Cardiac septum (tissue), 1 donor: ENCODE measurements at places on chromosomes 12 and 14. TPM values are rescaled to one million over a fixed set of nuclear protein-coding genes. Genes with fewer than 3 reads are reported as not detected.

DNA sequence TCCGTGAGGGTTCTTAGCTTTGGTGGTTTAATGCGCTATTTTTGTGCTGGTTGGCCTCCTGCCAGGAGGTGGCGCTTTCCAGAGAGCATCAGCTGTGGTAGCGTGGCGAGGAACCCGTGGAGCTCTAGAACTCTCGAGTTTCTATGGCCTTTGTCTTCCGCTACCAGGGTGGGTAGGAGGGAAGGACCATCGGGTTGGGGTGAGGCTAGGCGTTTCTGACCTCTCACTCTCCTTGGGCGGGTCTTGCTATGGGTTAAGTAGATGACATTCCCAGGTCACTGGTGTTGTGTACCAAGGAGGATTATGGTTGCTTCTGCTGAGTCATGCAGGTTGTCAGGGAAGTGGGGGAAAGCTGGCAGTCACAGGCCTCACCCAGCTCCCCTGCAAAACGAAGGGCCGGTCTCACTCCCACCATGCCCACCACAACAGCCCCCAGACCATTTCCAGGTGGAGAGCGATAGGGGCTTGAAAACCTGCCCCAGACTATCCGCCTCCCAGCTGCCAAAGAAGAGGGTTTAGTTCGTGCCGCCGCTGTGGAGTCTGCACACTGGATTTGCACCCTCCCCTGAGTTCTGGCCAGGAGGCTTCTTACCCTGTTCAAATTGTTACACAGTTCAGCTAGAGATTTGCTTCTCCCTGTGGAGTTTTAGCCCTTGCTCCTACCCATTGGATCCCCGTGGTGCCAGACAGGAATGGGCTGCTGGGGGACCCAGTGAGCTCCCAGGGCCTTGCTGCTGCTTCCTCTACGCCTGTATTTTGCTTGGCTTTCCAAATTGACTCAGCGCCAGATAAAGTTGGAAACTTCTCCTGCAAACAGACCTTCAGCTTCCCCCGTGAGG is 21.9 kb downstream of the RNFT2 start:
- DNase-seq = no peak

DNA sequence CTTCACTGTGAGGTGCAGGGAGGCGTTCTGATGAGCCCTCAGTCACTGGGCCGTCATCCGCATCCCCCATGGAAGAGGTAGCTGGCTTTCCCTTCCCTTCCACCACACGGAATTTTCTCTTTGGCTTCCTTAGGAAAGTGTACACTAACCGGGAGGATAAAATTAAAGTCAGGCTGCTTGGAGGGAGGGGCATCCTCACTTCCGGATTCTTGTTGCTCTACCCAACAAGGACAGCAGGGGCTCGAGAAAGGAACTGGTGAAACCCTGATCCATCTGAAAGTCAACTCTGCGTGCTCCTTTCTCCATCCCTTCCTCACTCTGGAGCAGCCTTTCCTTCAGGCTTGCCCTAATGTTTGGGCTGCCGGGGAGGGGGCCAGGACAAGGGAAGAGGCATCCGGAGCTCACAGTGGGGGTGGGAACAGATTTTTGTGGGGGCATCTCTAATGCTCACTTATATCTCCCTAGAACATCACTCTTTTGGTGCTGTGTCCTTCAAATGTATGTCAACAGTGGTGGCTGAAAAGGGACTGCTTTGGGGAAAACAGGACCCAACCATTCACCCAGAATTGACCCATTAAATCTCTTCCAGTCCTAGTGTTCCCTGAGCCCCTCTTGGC is 101.4 kb upstream of the FKBP4 start:
- DNase-seq = no peak

GRCh38 chr14:94879537-94879936 is 109.6 kb upstream of the GSC start:
- no peak for DNase-seq

GRCh38 chr14:94018308-94018707 is 7.8 kb upstream of the OTUB2 start:
- DNase-seq = no peak

DNA sequence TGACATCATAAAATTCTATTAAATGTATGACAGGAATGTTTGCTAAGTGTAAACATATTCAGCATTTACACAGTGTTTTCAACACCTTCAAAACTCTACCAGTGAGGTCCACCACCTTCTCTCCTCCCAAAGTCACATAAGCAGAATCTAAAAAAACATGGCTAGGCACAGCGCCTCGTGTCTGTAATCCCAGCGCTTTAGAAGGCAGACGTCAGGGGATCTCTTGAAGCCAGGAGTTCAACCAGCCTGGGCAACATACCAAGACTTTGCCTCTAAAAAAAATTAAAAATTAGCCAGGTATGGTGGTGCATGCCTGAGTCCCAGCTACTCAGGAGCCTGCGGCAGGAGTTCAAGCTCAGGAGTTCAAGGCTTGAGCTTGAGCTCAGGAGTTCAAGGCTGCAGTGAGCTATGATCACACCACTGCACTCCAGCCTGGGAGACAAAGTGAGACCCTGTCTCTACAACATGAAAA is 30.0 kb downstream of the NUMB start:
- DNase-seq = no peak

GRCh38 chr12:64814432-64814831 is 10.0 kb upstream of the TBC1D30 start:
- DNase-seq = no peak

- no peak for DNase-seq
Observed at GRCh38 chr12:45535610-45536180, 193.8 kb upstream of the ARID2 start.

DNA sequence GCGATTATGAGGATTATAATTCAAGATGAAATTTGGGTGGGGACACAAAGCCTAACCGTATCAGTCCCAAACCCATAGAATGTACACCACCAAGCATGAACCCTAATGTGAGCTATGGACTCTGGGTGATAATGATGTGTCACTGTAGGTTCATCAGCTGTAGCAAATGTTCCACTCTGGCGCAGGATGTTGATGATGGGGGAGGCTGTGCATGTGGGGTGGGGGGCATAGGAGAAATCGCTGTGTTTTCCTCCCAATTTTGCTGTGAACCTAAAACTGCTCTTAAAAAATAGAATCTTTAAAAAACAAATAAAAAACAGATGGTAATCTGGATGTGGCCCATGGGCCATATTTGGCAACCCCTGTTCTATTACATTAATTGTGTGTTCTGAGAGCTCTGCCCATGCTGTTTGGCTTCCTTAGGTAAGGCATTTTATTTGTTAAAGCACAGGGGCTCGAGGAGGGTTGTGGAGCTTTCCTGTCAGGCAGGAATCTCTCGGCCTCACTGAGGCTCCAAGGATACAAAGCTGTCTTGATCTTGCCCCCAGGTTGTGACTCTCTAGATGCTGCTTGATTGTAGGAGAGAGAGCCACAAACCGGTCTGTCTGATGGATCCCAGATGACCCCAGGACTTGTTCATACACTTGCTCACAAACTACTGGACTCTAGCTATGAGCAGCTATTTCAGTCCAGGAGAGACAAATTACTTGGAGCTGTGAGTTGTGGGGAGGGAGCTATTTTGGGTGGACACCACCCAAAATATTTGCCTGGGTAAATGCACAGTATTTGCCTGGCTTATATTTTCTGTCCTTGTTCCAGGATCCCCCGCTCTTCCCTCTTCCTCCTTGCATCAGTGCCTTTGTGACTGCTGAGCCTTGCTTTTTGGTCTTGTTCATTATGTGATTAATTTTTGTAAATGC is 340.2 kb downstream of the MED13L start:
- DNase-seq = no peak

GRCh38 chr14:87613881-87614280 is 379.1 kb downstream of the GALC start:
- no peak for DNase-seq

DNA sequence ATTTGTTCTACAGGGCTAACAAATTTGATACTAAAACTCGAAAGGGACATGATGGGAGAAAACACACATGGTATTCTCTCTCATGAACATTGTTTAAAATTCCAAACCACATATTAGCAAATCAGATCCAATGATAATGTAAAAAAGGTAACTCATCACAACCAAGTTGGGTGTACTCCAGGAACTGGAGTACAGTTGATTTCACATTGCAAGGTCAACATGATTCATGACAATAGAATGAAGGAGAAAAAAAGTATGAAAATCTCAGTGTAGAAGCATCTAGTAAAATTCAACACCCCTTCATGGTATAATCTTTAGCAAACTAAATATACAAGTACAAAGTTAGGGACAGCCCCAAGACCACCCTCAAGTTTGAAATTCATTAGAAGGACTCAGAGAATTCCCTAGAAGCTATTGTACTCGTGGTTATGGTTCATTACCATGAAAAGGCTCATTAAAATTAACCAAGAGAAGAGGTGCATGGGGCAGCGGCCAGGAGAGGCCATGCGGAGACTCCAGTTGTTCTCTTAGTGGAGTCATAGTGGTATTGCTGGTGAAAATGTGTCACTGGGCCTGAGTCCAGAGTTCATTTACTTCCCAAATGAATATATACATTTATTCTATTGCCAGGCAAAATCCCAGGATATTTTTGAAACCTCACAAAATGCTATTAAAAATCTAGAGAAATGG is 3.1 kb upstream of the CDCA4 start:
- no peak for DNase-seq

GRCh38 chr12:54193434-54193833 is 4.6 kb upstream of the SMUG1 start:
- no peak for DNase-seq

DNA sequence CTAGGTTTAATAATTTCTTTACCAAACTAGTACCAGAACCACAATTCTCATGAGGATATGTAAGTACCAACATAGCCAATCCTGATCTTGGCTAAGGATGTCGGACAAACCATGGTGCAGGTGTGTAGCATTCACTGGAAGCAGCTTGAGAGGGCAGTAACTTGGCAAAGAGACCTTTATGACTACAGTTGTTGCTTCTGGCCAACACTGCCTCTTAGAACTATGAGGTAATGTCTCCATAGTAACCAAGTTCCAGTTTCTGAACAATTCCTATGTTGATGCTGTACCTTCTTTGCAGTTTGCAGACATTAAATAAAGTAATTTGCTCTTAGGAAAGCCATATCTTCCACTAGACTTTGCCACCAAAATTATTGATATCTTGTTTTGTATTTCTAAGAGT is at the start of gene LMNTD1:
TSS of gene LMNTD1 (minus strand) at position 186 of the 400 bp plus-strand sequence. CDS start 324 bp downstream, outside the sequence.
- no peak for DNase-seq

GRCh38 chr12:19852100-19852855 is 413.0 kb downstream of the AEBP2 start:
- DNase-seq = no peak

DNA sequence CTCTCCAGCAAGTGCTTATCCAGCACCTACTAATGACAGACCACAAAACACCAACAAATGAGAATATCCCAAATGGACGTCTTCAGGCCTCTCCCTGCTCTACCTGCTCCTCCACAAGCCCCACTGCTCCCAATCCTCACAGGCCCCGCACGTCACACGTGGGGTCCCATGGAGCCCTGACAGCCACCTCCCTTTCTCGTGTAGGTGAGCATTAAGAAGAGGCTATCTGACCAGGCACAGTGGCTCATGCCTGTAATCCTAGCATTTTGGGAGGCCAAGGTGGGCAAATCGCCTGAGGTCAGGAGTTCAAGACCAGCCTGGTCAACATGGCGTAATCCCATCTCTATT is 5.4 kb downstream of the RIMBP2 start:
- DNase-seq = no peak

DNA sequence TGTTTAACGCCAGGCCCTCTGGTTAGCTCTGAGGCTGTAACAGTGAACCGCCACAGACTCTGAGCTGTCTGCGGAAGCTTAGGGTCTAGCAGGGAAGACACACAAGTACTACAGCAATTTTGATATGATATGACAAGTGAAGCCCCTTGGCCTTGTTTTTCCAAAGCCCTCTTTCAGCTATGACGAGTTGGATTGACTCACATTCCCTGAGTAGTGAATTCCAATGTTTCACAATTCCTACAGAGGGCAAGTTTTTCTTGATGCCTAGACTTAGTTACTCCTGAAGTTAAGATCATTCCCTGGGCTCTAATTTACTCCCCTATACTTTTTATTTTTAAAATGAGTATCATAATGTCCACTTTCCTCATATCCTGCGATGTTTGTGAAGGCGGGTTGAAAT is 53.3 kb upstream of the CISTR start:
- no peak for DNase-seq

- DNase-seq = no peak
Observed at GRCh38 chr14:105010891-105011291, 10.0 kb downstream of the CDCA4 start.

- no peak for DNase-seq
Observed at GRCh38 chr14:24038686-24039085, 13.1 kb upstream of the CARMIL3 start.

GRCh38 chr14:22533057-22533704 is 55.8 kb downstream of the DAD1 start:
- DNase-seq = no peak

The ADAM21 gene
- total RNA-seq = 0.54 TPM

The CPNE8 gene
- total RNA-seq = 6.1 TPM

The ABCD4 gene
- total RNA-seq = 26.9 TPM

The LLPH gene
- 25.4 TPM for total RNA-seq

The PLD4 gene
- total RNA-seq = 0.51 TPM

The RGS6 gene
- 22.4 TPM for total RNA-seq

The C14orf180 gene
- total RNA-seq = 67.8 TPM

The GARIN6 gene
- total RNA-seq = not detected

The SOS2 gene
- 34.8 TPM for total RNA-seq

The SLC15A5 gene
- total RNA-seq = not detected

The RNASE3 gene
- not detected for total RNA-seq

The SOX5 gene
- total RNA-seq = 2.2 TPM
